ENCODE measurements at places on chromosomes 13 and 19.

GRCh38 chr13:94195715-94196114, 283.8 kb downstream of the DCT start:
- no peak for DNase-seq

- no peak for DNase-seq
These were observed 92.5 kb downstream of the UQCRFS1 start for GRCh38 chr19:29120466-29120865.

- DNase-seq: no peak
These were observed 541.0 kb upstream of the KLF12 start for GRCh38 chr13:74675182-74675581.

- DNase-seq: no peak
These were observed at the start of gene LCP1 for GRCh38 chr13:46181840-46182490. TSS of gene LCP1 (minus strand) at chr13:46182177. CDS start at chr13:46159662, 22,515 bp downstream.

DNA sequence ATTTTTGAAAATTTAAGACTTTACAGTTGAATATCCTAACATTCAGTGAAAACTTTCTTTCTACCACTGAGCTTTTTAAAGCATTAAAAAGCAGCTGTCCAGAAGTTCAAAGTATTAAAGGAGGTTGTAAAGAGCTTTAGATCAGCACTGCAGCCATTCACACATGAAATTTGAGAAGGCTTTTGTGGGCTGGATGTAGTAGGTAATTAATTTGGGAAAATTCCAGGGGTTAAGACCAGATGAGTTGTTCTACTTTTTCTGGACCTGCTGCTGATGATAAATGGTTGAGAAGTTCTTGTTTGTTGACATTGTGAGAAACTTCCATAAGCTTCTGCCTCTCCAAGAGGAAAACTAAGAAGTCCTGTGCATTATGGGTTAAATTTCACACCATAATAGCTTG, 1779.6 kb upstream of the PRR20A start:
- DNase-seq: no peak

DNA sequence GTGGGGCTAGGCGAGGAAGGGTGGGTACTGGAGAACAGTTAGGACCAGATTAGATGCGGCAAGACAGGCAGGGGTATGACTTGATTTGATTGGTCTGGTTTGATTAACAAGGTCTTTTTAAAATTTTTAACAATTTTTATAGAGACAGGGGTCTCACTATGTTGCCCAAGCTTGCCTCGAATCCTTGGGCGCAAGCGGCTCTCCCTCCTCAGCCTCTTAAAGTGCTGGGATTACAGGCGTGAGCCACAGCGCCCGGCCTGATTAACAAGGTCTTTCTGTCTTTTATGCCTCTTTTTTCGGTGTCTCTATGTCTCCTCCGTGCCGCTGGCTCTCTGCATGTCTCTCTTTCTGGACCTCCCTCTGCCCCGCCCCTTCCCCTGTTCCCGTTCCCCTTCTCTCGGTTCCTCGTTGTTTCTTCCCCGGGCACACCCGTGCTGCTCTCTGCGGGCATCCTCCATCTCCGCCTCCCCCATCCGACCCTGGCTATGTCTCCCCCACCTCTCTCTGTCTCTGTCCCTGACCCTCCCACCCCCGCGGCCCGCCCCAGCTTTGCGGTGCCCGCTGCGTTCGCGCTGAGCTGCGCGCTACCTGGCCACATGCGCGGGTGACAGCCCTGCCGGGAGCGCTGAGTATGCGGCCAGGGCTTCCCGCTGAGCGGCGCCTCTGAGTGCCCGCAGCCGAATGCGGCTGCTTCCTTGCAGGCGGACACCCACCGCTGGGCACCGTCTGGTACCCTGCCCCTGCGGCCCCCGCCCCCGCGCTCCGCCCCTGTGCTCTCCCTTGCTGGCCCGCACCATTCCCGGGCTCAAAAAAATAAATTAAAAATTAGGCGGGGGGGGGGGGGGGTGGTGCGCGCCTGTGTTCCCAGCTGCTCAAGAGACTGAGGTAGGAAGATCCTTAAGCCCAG, 8.1 kb upstream of the SDHAF1 start:
- DNase-seq: peak; percentile 60

DNA sequence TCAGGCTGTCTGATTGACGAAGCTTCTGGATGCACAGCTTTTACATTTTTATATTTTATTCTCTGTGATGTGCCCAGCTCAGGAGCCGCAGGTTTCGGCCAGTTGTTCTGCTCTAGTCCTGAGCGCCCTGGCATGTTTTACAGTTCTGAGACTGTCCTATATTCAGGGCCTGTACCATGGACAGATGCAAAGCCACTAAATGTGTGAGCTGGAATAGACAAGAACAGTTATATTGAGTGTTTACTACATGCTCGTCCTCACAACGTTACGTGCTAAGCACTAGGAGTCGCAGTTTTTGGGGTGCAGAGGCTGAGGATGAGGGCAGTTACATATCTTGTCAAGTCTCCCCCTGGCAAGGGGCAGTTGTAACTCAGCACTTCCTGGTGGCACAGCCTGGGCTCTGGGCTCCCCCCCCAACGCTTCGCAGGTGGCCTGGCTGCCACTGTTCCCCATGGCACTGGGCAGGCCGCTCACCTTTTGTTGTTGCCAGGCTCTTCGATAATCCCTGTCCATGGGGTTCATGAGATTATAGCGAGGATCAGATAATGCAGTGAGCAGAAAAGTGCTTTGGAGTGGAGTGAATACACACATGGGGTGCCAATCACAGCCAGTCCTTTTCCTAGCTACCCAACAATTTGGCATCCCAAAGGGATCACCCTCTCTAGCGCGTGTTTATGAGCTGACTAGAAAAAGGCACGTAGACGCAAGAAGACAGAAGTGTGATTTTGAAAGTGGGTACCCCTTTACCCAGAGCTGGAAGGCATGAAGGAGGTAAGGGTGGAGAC, 23.5 kb downstream of the ARL11 start:
- DNase-seq: no peak

DNA sequence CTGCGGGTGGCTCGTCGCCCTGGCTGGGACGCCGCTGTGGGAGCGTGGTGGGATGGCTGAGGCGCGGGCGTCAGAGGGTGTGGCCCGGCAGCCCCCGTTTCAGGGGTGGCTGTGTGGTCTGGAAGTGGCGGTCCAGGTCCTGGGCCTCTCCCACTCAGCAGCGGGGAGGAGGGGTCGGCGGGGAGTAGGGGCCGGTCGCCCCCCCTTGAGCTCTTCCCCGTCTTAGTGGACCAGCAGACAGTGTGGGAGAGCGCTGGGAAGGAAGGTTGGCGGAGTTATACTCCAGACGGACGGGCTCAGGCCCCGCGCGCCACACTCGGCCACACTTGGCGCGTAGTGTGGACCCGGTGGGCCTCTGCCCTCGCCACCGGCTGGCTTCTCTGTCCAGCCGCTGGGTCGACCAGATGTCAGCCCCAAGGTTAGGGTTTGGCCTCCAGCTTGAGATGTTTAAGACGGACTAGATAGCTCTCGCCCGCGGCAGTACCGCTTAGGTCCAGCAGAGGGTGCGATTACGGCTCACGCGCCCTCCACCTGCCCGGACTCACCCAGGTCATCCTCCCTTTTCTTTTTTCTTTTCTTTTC, 21.7 kb upstream of the ZNF429 start:
- DNase-seq: peak; percentile 5
